Left kidney (tissue), 8 donors: ENCODE measurements at places on chromosomes 5 and 9.

DNA sequence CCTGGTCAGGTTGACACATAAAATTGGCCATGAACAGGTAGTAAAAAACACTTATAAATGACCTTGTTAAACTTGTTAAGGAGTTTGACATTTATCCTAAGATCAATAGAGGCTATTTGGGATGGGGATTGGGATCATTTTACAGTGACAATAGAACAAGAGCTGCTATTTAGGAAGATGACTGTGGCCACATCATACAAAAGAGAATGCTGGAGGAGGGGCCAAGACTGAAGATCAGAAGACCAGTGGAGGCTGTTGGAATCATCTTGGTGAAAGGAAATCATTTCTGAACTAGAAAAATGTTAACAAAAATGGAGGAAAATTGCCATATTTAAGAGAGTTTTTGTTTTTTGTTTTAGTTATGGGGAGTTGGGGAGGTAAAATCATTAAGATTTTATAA lies 304.8 kb upstream of the TLE4 start:
- no peak for DNase-seq

DNA sequence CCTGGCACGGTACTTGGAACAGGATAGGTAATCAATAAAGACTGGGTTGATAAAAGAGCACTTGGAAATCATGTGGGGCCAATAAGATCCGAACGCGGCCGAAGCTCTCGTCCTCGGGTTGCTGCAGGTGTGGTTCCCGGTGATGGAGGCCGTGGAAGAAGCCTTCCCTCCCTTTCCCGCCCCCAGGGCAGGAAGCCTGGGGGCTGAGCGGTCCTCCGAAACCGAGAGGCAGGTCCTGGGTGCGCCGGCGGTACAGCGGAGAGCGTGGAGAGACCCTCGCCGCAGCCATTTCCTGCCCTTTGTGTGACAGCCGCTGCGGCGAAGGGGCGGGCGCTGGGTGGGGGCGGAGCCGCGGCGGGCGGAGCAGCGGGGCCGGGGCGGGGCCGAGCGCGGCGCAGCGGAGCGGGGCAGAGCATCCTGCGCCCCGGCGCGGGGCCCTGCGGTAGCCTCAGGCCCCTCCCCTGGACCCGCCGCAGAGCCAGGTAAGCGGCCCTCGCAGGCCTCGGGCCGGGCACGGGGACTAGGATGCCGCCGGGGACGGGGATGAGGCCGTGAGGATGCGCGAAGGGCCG lies at the start of gene CYFIP2:
Gene CYFIP2, plus strand, starts transcription at position 410 of the 572 bp plus-strand sequence. CDS start 19,239 bp downstream, outside the sequence.
- peak; percentile 65 for DNase-seq

GRCh38 chr9:12716823-12717600 lies 23.8 kb downstream of the TYRP1 start:
- no peak for DNase-seq

DNA sequence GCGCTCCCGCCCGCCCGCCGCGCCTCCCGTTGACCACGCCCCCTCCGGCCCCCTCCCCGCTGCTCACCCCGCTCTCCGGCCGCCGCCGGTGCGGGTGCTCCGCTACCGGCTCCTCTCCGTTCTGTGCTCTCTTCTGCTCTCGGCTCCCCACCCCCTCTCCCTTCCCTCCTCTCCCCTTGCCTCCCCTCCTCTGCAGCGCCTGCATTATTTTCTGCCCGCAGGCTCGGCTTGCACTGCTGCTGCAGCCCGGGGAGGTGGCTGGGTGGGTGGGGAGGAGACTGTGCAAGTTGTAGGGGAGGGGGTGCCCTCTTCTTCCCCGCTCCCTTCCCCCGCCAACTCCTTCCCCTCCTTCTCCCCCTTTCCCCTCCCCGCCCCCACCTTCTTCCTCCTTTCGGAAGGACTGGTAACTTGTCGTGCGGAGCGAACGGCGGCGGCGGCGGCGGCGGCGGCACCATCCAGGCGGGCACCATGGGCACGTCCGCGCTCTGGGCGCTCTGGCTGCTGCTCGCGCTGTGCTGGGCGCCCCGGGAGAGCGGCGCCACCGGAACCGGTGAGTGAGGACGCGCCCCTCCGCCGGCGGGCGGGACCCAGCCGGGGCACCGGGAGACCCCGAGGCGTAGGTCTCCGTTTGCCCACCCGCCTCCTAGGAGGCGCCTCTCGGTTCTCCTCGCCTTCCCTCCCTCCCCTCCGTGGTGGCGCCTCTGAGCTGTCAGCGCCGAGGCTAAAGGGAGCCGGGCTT lies at the start of gene VLDLR:
Gene VLDLR, plus strand, starts transcription at position 66 of the 739 bp plus-strand sequence. Its CDS starts 403 bp downstream, at position 469.
- DNase-seq: peak; percentile 61

GRCh38 chr5:73370640-73371583 lies 77.7 kb downstream of the FOXD1 start:
- DNase-seq: no peak

DNA sequence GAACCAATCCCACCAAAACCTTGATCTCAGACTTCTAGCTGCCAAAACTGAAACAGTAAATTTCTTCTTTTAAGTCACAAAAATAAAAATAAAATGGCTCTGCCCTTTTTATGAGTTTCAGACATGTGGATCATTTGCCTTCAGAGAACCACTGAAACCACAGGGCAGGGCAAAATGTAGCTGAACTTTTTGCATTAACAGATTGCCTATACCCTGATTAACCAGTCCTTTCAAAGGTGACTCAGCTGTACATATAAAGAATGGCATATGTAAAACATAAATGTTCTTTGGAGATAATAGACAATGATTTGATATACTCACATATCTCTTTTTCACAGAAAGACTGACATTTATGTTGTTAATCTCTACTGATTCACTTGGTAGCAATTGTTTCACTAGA lies 187.1 kb upstream of the GRIN3A start:
- DNase-seq: no peak

- no peak for DNase-seq
Observed at GRCh38 chr9:30482499-30482898, 1901.9 kb upstream of the ACO1 start.

DNA sequence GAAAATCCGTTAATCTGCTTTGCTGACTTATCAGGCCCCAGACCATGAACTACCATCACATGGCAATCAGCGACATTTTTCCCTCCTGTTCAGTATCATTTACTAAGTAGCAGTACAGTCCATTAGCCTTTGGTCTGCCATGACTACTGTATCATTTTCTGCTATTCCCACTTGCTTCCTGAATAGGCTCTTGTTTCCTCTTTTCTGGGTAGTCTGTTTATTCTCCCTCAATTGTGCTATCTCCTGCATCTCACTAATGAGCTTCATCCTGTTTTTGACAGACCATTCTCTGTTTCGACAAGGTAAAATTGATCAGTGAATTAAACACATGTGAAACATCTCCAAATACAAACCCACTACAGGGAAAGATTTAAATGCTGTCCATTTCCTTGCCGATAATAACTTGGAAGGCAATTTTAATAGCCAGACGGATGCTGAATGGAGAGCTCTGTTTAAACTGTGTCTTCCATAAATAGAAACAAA lies 263.5 kb upstream of the ANKRD55 start:
- no peak for DNase-seq

DNA sequence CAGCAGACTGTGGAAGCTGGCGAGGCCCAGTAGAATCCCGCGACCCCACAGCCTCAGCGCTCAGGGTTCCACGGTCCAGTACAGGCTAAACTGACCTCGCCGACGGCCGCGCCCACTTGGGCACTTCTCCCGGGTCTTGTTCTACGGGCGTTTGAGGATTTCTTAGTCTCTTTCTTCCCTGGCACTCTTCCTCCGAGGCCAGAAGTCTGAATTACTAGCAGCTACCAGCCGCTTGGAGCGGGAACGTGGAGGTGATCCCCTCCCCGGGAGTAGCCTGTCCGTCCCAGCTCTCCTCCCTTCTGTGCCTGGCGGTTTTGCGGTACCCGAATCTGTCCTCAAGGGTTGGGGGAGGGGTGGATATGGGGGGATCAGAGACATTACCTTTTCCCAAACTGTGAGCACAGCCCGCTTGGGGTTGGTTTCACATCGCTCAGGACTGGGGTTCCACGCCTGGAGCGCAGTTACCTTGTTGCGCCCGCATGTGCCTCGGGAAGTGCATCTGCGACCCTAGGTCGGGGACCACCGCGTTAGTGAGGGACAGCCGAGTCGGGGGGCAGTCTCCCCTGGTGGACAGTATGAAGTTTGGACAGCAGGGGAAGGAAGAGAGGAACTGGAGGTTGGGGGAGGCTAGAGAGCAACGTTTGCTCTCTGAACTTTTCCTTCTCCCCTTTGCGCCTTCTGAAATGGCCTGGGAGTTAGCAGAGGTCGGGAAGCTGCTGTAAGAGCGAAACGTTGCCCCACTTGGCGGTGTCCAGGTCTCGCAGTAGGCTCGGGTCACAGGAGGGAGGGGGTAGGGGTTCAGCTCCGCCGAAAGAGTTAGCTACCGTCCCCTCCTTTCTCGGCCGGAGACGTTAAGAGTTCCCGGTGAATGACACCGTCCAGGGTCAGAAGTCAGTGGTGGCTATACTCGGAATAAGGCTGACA lies 190.8 kb downstream of the MEF2C start:
- no peak for DNase-seq
